ENCODE measurements at places on chromosomes 12 and 14.

DNA sequence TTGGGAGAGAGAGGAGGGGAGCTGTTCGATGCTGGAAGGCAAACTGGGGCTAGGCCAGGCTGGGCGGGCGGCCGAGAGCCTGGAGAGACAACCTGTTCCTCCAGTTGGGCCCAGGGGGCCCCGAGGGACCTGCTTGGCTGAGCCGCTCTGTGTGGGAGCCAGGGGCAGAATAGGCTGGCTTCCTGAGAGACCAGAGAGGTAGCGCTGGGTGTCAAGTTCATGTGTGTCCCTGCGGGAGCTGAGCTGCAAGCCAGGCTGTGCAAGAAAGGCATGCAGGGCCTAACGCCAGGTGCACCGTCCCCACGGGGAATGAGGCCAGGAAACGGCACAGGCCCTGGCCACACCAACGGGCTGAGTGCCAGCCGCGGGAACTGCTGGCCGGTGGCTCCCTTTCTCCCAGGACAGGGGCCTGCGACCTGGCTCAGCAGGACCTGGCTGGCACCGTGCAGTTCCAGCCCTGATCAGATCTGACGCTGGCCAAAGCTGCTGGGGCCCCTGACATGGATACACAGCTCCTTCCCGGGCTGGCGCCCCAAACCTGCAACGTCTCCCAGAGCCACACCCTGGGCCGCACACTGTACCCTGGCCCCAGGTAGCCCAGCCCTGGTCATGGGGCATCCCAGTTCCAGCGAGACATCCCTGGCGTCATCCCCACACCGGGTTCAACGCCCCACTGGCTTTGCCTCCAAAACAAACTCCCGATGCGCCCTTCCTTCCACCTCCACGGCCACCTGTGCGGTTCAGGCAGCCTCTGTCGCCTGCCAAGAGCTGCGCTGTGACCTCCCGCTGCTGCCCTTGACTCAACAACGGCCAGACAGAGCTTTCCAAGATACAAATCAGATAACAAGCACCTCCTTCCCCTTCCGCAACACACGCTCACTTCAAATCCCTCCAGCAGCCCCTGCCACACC is 65.0 kb downstream of the RFLNA start:
- DNase-seq, result no peak

DNA sequence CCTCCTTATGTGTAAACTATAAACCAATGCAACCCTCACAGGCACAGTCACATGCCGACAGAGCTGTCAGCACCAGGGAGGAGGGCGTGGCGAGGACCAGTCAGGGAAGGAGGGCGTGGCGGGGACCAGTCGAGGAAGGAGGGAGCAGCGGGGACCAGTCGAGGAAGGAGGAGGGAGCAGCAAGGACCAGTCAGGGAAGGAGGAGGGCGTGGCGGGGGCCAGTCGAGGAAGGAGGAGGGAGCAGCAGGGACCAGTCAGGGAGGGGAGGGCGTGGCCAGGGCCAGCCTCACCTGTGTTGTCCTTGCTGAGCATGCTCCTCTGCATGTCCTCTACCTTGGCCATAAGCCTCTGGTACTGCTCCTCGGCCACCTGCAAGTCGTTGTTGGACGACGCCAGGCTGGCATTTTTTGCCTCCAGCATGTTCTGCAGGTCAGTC is 24.2 kb downstream of the GOLGA3 start:
- no peak for DNase-seq

GRCh38 chr14:95341115-95341514 is 21.4 kb upstream of the CLMN start:
- DNase-seq, result no peak

DNA sequence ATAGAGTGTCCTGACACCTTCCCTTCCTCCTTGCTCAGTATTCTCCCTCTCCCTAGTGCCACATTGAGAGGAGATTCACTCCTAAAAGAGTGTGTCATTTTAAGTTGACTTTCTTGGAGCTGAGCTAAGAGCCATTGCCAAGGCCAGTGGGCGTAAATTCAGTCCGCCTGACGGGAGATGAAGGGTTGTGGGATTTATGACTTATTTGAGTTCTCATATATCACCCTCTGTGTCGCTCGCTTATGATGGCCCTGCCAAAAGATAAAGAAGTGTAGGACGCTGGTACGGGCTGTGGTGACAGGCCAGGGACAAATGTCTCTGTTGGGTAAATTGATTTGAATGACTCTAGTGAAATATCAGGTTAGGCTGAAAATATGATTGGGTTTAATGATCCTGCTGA is 867.4 kb downstream of the NRXN3 start:
- no peak for DNase-seq

DNA sequence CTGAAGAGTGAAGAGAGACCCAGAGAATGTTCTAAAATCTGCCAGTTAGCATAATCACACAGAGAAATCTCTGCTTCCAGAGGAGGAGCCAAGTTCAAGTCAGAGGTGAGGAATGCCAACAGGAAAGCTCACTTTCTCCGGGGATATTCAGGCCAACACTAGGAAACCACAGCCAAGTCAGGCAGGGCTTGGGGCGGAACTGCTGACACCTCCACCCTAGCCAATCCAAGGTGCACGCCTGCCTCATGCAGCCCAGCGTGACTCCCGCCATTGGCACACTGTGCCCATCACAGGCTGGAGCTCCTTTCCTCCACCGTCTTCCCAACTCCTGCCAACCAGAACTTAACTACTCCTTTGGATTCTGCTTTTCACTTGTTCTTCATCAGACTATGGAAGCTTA is 374.3 kb upstream of the CCDC196 start:
- no peak for DNase-seq

GRCh38 chr14:49623941-49624839 is 3.6 kb downstream of the MGAT2 start:
- no peak for DNase-seq

Measured in stimulated activated CD4-positive, alpha-beta T cell treated with anti-CD3 and anti-CD28 coated beads, Interleukin-4, amount 100 ng/mL, for 24 hours (primary cell).